Endodermal cell (in vitro differentiated cells): ENCODE measurements at places on chromosomes 7 and 10. TPM values are rescaled to one million over a fixed set of nuclear protein-coding genes. Genes with fewer than 3 reads are reported as not detected.

CPA2 gene
- 0.40 and 0.81 TPM in 2 replicates for total RNA-seq

FAM13C gene
- total RNA-seq, result 2.5 to 8.5 TPM (median 2.7 TPM) in 3 replicates

TUBAL3 gene
- not detected in 2 replicates for total RNA-seq

TLX1 gene
- total RNA-seq, result not detected in 2 replicates

GBX1 gene
- not detected in 2 replicates for total RNA-seq

ERV3-1 gene
- 31.2 and 38.2 TPM in 2 replicates for total RNA-seq

TMEM229A gene
- total RNA-seq, result 0.31 to 0.94 TPM in 2 of 3 replicates, not detected in the other

NKX2-3 gene
- total RNA-seq, result not detected in 3 replicates

GPR37 gene
- 32.8 and 33.1 TPM in 2 replicates for total RNA-seq

TMEM213 gene
- not detected in 2 replicates for total RNA-seq

JAZF1 gene
- 18.2 to 29.1 TPM (median 18.3 TPM) in 3 replicates for total RNA-seq

THSD7A gene
- total RNA-seq, result 0.73 and 0.86 TPM in 2 replicates

JCAD gene
- total RNA-seq, result 40.8 and 40.9 TPM in 2 replicates

PIK3CG gene
- total RNA-seq, result 0.11 TPM in 2 replicates

OTUD1 gene
- 12.2 to 12.7 TPM (median 12.4 TPM) in 3 replicates for total RNA-seq

PON3 gene
- 0.54 and 0.55 TPM in 2 replicates for total RNA-seq

IL6 gene
- 0.61 to 0.64 TPM in 2 of 3 replicates, not detected in the other for total RNA-seq

CYP51A1 gene
- 70.9 and 72.9 TPM in 2 replicates for total RNA-seq
